ENCODE measurements at places on chromosomes 11 and 22.

DNA sequence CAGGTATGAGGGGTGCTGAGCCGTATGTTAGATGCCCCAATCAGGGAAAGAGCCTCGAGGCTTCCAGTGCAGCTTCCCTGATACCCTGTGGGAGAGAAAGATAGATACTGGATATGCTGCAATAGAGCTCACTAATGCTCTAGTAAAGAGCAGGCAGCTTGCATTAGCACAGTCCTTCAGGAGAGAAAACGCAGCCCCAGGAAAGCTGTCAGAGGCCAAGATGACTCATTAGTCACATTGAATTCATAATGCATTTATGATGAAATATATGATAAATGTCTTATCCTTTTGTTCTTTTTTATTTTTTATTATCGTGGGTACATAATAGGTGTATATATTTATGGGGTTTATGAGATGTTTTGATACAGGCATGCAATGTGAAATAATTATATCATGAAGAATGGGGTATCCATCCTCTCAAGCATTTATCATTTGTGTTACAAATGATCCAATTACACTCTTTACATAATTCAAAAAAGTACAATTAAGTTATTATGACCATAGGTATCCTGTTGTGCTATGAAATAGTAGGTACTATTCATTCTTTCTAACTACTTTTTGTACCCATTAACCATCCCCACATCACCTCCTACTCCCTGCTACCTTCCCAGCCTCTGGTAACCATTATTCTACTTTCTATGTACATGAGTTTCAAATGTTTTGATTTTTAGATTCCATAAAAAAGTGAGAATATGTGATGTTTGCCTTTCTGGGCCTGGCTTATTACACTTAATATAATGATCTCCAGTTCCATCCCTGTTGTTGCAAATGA is 94.5 kb upstream of the TOP3B start:
- no peak for DNase-seq

DNA sequence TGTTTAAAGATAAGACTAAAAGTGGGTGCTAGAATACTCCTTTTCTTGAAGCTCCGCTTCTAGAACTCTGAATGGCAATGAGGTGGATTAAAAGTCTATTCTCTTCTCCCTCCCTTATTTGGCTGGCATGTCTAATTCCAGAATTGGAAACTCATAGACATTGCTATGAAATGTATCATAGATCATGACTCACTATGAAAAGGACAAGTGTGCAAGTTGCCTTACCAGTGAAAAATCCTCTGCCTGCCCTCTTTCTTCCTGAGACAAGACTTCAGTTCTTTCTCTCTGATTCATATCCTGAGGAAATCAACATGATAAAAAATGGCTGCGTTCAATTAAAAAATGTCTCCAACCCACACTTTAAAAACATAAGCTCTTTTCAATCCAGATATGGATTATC is 73.2 kb upstream of the BLID start:
- no peak for DNase-seq

- DNase-seq = no peak
These were observed 7.3 kb upstream of the CEP295 start for GRCh38 chr11:93654226-93654625.

DNA sequence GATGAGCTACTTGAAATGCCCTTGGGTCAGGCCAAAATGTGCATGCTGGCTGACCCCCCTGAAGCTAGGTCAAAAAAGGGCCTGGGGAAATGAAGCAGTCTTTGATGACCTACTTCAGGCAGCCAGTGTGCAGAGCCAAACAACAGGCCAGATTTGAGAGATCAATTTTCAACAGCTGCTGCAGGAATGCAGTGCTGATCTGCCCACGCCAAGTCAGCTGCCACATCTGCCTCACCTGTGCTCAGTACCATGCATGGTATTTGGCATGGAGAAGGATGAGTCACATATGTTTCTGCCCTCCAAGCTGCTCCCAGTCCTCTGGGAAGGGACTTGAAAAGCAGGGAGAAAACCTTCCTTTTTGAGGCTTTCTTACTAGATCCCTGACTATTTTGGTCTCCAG is 35.8 kb downstream of the MTNR1B start:
- DNase-seq = no peak

DNA sequence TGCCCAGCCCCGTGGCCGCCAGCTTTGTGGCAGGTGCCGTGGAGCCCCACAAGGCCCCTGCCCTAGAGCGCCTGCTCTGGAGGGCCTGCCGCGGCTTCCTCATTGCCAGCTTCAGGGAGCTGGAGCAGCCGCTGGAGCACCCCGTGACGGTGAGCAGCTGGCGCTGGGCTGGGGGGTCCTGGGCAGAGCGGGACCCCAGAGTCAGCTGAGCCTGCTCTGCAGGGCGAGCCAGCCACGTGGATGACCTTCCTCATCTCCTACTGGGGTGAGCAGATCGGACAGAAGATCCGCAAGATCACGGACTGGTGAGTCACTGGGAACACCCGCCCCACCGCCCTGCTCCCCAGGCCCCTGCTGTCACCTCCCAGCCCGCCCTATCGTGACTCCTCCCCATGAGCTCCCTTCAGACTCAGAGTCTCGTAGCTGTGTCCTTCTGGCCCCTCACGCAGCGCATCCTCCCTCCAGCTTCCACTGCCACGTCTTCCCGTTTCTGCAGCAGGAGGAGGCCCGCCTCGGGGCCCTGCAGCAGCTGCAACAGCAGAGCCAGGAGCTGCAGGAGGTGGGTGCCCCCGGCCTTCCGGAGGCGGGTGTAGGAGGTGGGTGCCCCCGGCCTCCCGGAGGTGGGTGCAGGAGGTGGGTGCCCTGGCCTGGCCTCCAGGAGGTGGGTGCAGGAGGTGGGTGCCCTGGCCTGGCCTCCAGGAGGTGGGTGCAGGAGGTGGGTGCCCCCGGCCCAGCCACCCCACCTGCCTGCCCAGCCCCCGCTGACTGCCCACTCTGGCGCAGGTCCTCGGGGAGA is 4.7 kb downstream of the TCIRG1 start:
- no peak for DNase-seq

DNA sequence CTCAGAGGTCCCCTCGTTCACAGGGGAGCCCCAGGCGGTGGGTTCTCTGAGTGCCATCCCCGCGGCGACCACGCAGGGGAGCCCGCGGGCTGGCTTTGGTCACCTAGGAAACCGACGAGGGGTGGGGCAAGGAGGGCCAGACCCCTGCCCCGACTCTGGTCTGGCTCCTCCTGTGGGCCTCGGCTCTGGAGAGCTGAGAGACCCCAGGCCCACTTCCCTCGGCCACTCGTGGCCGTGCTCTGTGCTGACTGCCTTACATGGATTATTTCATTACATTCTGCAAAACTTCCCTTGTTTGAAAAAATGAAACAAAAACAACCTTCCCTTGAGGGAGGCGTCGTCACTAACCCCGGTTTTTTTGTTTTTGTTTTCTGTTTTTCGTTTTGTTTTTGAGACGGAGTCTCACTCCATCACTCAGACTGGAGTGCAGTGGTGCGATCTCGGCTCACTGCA is 15.1 kb upstream of the CYTH4 start:
- peak; percentile 78 for DNase-seq

- DNase-seq = no peak
These were observed 428.2 kb downstream of the BUD13 start for GRCh38 chr11:116344601-116345000.

DNA sequence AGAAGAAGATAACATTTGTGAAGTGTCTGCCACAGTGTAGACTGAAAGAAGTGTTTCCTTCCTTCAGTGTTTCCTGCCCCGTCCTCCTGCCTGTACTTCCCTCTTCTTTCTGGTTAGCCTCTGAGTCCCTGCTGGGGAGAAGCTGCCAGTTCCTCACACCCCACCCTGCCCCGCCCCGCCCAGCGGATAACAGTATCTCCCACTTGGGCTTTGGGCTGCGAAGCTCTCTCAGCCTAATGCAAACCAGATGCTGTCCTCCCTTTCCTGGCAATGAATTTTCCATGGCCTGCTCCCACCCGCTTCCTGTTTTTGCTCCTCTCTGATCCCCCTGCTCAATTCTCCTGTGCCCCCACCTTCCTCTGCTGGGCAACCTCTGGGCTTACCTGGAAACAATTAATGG is 5.2 kb upstream of the RAB3IL1 start:
- no peak for DNase-seq

- no peak for DNase-seq
These were observed 25.3 kb downstream of the PPARA start for GRCh38 chr22:46175631-46176030.

GRCh38 chr11:108927791-108928545 is 263.1 kb downstream of the DDX10 start:
- no peak for DNase-seq

DNA sequence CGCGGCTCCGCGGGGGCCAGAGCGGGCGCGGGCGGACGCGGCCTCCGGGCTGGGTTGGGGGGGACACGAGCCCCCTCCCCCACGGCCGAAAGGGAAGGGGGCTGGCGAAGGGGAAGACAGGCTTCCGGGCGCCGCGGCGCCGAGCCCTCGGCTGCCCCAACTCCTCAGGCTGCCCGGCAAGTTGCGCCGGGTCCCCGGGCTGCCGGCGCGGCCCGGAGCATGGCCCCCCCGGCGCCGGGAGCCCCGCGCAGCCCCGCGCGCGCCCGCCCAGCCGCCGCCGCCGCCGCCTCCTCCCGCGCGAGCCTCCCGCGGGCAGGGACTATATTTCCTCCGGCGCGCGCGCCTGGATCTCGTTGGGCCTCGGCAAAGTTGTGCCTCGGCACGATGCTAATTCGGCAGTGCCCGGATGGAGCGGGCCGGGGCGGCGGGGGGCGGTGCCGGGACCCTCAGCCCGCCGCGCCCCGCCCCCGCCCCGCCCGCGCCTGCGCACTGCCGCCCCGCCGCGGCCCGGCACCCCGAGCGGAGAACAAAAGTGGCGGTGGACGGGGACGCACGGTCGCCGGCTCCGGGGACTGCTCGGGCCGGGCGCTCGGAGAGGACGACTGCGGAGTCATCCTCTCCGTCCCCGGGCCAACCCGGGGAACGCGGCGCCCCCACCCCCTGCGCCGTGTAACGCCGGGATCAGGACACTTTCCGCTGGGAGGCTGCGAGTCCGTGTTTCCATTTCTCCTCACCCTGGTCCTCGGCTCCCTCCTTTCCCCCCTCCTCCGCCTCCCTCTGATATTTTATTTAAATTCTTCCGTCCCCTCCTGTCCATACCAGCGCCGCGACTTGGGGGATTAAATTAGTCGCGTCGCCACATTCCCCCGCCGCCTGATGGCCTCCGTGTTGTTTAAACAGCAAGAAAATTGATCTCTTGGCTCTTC is at the start of gene PHF21B:
TSS of gene PHF21B (minus strand) at position 400 of the 926 bp plus-strand sequence. CDS start 456 bp downstream, outside the sequence.
- DNase-seq = no peak

DNA sequence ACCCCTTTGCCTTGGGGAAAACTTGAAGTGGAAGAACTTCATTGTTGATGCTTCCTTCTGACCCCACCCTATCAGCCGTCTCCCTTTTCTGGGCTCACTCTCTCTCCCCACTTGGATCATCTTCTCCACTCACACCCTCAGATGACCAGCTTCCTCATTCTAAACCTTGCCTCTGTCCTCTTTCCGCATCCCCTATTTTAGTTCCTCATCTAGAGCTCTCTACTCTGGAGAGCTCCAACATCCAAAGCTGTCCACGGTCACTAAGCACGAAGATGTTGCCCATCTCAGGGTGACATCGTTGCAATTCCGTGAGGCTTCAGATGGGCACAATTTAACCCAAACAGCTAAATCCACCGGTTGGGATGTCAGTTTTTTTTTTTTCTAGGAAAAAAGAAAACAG is 31.6 kb upstream of the ME3 start:
- no peak for DNase-seq

- no peak for DNase-seq
These were observed 51.9 kb upstream of the WT1 start for GRCh38 chr11:32487270-32487669.

GRCh38 chr11:119589001-119589400 is 140.0 kb downstream of the NECTIN1 start:
- no peak for DNase-seq

GRCh38 chr11:12359761-12360160 is 17.6 kb upstream of the PARVA start:
- no peak for DNase-seq

GRCh38 chr11:94519478-94520084 is 7.3 kb downstream of the C11orf97 start:
- peak; percentile 49 for DNase-seq

DNA sequence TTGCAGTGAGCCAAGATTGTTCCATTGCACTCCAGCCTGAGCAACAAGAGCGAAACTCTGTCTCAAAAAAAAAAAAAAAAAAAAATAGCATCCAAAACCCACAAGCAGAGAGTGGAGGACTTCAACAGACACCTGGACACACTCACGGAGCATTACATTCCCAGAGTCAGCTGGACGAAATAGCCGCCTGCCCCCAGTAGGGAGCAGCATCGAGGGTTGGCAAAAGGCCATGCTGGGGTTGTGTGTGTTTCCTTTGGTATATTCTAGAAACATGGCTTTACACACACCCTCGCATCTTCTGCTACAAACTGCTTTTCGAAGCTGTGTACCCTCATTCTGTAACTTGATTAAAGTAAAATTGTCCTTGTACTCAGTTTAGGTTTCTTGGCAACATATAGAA is 5.3 kb downstream of the ADA2 start:
- DNase-seq = peak; percentile 51

DNA sequence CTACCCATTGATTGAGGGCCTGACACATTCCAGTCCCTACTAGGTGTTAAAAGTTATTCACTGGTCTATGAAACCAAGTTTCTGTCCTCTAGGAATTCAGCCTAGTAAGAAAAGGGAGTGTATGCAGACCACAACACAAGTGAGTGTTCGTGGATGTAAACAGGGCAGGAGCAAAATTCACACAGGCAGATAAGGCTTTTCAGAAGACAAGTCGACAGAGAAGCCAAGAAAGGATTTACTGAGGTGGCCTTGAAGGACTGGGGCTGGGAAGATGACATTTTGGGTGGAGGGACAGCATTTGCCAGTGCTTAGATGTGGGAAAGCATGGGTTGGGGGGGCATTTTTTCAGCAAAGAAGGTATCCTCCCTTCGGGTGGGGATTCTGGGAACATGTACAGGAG is 76.2 kb downstream of the TSPAN18 start:
- DNase-seq = no peak

DNA sequence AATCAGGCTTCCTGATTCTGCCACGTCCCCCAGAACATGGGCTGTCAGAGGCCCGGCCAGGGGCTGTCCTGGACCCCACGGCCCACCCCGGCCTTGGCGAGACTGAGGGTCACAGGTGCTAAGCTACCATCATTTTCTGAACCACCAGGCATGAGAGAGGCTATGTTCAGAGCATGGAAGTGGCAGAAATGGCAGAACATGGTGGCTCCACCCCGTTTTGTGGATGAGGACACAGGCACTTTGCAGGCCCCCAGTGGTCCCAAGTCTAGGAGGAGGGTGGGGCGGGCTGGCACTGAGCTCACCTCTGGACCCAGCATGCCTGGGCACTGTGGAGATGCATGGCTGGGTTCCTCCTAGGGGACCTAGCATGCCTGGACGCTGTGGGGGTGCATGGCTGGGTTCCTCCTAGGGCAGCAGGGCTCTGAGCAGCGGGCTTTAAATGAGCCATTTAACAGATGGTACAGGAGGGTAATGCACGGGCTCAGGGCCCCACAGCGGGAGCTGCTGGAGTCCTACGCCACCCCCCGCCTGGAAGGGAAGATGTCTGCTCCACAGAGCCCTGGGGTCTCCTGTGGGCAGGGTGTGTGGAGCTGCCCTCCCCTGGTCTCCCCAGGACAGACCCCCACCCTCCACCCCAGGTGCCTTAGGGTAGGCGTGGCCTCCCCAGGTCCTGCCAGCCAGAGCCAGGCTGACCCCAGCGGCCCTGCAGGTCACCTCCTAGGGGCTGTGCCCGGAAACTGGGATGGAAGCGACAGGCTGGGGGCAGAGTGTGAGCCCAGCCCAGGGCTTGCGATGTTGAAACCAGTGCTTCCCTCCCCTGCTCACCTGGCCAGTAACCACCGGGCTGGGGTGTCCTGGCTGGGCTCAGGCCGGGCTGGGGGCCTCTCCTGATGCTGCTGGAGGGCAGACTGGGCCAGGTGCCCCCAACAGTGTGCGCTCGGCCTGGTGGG is 6.1 kb upstream of the MUC5AC start:
- no peak for DNase-seq
